Lung (tissue), 17 donors: ENCODE measurements at places on chromosomes 5 and 9. TPM values are rescaled to one million over a fixed set of nuclear protein-coding genes. Genes with fewer than 3 reads are reported as not detected.

Gene PDE6A
- not detected for total RNA-seq

Gene SCGB3A2
- total RNA-seq, result 4,264 TPM

Gene CREBRF
- total RNA-seq, result 22.8 TPM

Gene CDC20B
- total RNA-seq, result 1.4 TPM

Gene AIF1L
- total RNA-seq, result 9.3 TPM

Gene FOXD1
- 0.46 TPM for total RNA-seq

Gene QRFP
- total RNA-seq, result not detected

Gene ALDH7A1
- total RNA-seq, result 66.0 TPM

Gene IL13
- total RNA-seq, result not detected

Gene CDKN2B
- total RNA-seq, result 16.1 TPM

Gene CMYA5
- total RNA-seq, result 0.80 TPM

Gene FBXL7
- total RNA-seq, result 9.6 TPM

Gene MLANA
- total RNA-seq, result not detected

Gene CTNND2
- 1.1 TPM for total RNA-seq

Gene NRG2
- total RNA-seq, result 1.6 TPM

Gene TAF11L10
- not detected for total RNA-seq

Gene SLC28A3
- 4.0 TPM for total RNA-seq

Gene POC5
- total RNA-seq, result 18.0 TPM

Gene FOXD4L6
- total RNA-seq, result 0.20 TPM

Gene RGS7BP
- total RNA-seq, result 2.6 TPM

Gene FOXD4L5
- total RNA-seq, result 0.25 TPM

Gene SPINK5
- total RNA-seq, result 7.7 TPM

Gene GCNT1
- total RNA-seq, result 14.7 TPM

Gene SLC2A8
- total RNA-seq, result 8.9 TPM

Gene PTPN3
- total RNA-seq, result 16.9 TPM

Gene OR13J1
- not detected for total RNA-seq
